ENCODE measurements at places on chromosomes 3 and 15.

DNA sequence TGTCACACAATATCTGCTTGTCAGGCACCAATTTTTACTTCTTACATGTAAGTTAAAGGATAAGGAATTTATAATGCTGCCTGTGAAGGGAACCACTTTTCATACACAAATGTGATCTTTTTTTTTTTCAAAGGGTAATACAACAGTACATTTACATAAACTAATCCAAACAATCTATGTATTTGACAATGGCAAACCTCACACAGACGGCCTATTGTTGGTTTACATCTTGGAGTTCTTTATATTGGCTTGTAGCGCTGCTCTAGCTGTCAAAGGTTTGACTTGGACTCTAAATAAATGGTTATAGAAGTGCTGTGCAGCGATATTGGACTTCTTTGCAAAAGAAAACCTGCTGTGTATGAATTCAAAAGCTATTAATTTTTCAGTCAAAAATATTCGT, 598.0 kb downstream of the FOXP1 start:
- no peak for DNase-seq

DNA sequence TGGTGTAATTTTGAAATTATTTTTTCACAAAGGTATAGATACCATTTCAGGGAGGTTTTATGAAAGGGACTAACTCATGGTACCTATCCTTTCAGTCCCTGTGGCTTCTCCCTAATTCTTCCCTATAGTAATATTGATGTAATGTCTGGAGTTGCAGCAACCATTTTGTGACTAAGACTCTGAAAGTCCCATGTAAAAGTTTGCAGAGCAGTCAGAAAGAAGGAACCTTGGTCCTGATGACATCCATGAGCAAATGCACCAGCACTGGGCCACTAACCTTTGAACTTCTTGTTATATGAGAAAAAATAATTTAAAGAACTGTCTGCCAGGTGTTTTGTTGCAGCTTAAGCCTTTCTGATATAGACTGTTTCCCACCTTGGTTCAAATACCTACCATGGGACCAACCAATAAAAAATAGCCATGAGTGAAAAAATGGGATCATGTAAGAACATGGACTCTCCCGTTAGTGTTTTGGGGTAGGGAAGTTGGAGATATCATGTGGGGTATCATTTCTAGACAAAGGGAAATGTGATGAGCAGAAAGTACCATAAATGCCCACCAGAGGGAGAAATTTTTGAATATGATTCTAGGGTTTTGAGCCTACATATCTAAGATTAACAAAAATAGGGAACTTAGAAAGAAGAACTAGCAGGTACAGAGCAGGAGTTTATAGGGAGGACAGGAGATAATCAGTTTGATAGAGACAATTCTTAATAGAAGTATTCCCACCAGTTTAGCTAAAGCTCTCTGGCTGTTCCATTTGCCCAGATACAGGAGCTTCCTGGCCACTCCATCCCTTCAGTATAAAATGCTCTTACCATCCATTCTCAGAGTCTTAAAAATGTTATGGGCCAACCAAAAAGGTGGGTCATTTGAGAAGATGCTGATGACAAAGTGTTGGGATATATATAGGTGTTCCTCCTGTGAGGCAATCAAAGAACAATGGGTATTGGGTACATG, 3.4 kb upstream of the CPOX start:
- DNase-seq = no peak

GRCh38 chr15:62472616-62473299, 307.7 kb upstream of the C2CD4B start:
- DNase-seq = no peak

- DNase-seq = no peak
Observed at GRCh38 chr3:142945023-142945422, 18.5 kb downstream of the PAQR9 start.

DNA sequence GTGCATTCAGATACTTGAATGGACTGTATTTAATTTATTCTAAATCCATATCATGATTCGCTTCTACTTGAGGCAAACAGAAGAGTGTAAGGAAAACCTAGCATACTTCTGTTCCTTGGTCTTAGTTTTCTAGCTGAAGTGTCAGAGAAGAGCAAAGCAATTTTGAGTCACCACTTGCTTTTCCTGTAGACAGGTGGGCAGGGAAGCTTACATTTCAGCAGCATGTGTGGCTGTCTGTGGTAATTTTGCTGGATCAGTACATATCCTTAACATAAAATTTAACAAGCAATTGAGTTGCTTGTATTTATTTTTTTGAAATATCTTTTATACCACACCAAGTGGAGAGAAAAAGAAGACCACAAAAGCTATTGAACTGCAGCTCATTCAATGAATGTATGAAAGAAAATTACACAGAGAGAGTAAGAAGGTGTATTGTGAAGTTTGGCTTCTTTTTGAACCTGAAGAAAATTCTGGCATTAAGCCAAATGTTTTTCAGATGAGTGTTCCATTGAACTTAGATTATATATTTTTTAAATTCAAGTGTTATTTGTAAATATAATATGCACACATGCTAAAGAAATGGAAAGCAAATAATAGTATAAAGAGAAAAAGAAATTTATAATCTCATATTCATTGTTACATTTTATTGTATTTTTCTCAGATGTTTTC, 747.6 kb downstream of the NAALADL2 start:
- no peak for DNase-seq

DNA sequence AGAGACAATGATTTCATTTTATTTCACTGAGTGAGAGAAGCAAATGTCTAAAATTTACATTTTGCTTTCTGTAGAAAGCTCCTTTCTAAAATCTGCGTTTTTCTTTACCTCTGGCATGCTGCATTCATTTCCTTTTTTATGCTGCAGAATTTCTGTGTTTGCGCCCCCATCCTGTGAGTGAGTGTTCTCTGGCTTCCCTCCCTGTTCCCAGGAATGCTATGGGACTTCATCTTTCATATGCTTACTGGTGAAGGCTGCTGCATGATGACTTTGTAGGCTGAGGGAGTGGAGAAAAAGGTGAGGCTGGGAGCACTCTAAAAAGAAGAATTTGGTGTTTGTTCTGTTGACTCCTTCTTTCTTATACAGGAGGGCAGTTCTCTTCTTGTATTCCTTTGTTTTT, 7.7 kb upstream of the TMC3 start:
- DNase-seq = no peak

GRCh38 chr3:148026009-148026588, 616.9 kb downstream of the ZIC1 start:
- DNase-seq = no peak

GRCh38 chr3:49414753-49415152, 2.5 kb downstream of the TCTA start:
- no peak for DNase-seq

- no peak for DNase-seq
Observed at GRCh38 chr15:68642491-68642845, 63.7 kb downstream of the CORO2B start.

DNA sequence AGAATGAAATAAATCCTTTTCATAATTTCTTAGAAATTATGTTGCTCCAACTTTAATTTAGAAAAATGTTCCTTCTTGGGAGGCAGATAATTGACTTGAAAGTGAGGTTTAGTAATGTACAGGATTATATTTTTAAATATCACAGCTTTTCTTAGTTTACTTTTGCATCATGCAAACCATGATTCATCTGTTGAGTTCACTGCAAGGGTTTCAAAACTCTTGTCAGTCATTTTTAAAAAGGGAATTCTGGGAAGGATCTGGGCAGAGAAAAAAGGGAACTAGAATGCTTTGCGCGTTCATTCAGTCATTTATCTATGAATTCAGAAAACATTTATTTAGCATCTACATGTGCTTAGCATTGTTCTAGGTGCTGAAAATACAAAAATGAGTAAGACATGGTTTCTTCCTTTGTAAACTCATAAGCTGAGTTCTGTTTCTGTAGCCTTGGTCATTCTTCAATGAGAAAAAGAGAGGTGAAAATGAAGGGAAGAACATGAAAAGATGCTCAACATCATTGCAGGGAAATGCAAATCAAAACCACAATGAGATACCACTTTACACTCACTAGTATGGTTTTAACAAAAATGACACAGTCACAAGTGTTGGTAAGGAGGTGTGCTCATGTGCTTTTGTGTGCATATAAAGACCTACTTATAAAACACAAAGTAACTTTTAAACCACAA, 209.1 kb downstream of the NR1D2 start:
- no peak for DNase-seq

DNA sequence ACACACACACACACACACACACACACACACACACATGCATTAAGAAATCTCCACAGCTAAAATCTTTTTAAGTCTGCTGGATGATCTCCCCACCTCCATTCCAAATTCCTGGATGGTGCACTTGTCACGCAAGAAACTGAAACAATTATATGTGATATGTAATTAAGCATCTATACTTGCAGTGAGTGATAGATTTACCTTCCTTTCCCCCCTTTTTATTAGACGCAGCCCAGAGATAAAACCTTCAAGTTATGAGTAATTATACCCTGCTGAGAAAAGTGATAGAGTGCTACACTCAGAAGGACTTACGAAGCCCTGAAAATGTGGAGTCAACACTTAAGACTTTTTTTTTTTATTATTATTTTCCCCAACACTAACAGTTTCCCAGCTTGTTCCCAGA, 255.2 kb downstream of the LSAMP start:
- no peak for DNase-seq

- no peak for DNase-seq
Observed at GRCh38 chr15:95958382-95958781, 372.1 kb upstream of the NR2F2 start.

DNA sequence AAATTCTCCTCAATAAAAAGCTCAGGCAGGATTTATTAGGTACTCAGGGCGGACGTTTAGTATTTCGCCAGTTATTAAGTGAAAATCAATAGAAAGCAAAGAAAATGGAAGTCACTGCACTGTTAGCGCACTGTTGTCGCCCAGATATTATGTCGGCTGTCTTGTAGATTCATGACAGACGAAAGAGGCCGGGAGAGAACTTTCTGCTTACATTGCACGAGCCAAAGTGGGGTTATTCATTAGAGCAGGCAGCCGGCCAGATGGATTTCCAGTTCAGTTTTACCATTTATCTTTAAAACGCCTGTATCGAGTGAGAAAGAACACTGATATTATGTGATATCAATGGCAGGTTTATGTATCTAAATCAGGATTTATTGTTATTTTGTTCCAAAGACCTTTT, 866.0 kb upstream of the NR2F2 start:
- peak; percentile 76 for DNase-seq

DNA sequence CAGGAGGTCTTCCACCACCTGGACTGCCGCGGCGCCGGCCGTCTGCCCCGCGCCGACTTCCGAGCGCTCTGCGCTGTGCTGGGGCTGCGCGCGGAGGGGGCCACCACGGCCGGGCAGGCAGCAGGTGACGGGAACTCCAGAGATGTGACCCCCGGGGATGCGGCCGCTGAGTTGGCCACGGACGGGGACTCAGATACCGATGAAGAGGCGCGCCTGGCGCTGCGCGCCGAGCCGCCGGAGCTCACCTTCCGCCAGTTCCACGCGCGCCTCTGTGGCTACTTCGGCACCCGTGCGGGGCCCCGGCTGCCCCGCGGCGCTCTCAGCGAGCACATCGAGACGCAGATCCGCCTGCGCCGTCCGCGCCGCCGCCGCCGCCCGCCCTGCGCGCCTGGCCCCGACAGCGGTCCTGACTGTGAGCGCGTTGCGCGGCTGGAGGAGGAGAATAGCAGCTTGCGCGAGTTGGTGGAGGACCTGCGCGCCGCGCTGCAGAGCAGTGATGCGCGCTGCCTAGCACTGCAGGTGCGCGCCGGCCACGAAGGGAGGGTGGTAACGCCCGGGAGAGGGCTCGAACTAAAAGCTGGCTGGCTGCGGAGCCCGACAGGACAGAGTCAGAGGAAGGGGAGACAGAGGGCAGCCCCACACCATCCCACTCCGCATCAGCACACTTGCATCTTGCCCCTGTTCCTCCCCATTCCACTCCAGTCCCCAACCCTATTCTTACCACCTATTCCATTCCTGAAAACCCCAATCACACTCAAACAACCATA, 885 bp downstream of the EFCC1 start:
- no peak for DNase-seq

GRCh38 chr3:132679911-132680310, 19.8 kb downstream of the UBA5 start:
- no peak for DNase-seq

DNA sequence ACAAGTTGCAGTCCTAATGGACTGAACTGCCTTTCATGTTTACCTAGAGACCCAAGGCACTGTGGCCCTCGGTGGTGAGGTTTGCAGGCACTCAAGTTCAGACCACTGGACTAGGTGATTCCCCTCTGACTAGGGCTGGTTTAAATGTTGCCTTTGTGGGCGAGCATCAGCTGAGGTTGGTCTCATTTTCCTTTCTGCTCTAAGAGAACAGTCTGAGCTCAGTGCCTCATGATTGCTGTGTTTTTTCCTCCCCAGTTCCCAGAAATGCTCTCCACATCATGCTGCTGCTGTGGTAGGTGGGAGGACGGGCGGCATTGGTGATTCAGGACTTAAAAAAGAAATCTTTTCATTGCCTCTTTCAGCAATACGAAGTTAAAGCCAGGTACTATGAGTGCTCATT, 237.2 kb downstream of the MBNL1 start:
- DNase-seq = no peak

- no peak for DNase-seq
Observed at GRCh38 chr3:114659109-114660061, 365.6 kb downstream of the TIGIT start.

DNA sequence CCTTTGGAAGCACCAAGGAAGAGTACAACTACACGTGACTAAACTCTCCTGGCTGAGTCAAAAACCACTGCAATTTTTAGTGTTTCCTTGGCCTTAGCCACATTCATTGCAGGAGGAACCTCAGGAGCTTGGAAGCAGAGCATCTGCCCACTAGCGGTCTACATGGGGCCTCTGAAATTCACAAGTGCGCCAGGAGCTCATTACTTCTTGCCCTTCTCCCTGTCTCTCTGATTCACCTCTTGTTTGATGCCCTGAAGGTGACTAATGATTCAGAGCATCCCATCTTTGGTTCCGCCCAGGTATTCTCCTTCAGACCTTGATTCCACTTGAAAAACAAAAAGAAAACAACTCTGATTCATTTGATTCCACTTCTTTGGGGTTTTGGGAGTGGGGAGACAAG, 201.1 kb upstream of the LPP start:
- DNase-seq = no peak

DNA sequence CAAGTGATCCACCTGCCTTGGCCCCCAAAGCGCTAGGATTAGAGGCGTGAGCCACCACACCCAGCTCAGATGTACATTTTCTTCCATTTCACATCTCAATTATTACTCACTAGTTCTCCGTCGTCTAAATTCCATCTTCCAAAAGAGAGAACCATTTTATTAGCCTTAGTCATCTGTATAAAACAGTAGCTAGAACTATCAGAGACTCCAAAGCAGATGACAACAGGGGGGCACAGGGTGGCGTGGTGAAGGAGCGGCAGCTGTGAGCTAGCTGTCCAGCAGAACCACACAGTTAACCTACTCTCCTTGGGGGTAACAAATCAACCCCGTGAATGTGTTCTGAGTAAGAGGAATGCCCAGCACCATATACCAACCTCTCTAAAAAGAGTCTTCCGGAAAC, 7.1 kb downstream of the SLC25A20 start:
- no peak for DNase-seq

- DNase-seq = no peak
Observed at GRCh38 chr3:70992131-70992530, 591.4 kb downstream of the FOXP1 start.

DNA sequence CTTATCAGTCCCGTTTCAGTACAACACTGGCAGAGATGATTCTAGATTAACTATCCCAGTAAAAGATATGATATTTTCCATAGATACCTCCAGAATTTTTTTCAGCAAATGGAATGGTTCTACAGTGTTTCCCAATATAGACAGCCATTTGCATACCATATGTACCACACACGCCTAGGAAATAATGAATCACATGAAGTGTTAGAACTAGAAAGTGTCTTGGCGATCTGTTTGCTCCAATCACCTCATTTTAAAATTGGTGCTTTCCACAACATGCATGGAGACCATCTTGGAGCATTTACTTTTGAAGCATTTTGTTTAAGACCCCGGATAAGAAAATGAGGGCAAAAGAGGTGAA, 2.0 kb downstream of the C2CD4A start:
- no peak for DNase-seq
